ENCODE measurements at places on chromosomes 2 and 18. TPM values are rescaled to one million over a fixed set of nuclear protein-coding genes. Genes with fewer than 3 reads are reported as not detected.

- peaks cover 6% of the 10 kb centered on the region for H3K27me3 ChIP-seq
- H3K4me3 ChIP-seq = no peak overlapping the region
- no peak for DNase-seq
- no peaks in the 10 kb centered on the region for H3K4me1 ChIP-seq
- no peaks in the 10 kb centered on the region for H3K36me3 ChIP-seq
- H3K27ac ChIP-seq = no peak overlapping the region
Measured at GRCh38 chr18:12076424-12077140, 17.1 kb upstream of the ANKRD62 start.

GRCh38 chr2:19643117-19643518 is 258.7 kb downstream of the TTC32 start:
- no peak for DNase-seq
- no peak overlapping the region for H3K4me3 ChIP-seq
- no peaks in the 10 kb centered on the region for H3K27me3 ChIP-seq
- H3K4me1 ChIP-seq = no peaks in the 10 kb centered on the region

DNA sequence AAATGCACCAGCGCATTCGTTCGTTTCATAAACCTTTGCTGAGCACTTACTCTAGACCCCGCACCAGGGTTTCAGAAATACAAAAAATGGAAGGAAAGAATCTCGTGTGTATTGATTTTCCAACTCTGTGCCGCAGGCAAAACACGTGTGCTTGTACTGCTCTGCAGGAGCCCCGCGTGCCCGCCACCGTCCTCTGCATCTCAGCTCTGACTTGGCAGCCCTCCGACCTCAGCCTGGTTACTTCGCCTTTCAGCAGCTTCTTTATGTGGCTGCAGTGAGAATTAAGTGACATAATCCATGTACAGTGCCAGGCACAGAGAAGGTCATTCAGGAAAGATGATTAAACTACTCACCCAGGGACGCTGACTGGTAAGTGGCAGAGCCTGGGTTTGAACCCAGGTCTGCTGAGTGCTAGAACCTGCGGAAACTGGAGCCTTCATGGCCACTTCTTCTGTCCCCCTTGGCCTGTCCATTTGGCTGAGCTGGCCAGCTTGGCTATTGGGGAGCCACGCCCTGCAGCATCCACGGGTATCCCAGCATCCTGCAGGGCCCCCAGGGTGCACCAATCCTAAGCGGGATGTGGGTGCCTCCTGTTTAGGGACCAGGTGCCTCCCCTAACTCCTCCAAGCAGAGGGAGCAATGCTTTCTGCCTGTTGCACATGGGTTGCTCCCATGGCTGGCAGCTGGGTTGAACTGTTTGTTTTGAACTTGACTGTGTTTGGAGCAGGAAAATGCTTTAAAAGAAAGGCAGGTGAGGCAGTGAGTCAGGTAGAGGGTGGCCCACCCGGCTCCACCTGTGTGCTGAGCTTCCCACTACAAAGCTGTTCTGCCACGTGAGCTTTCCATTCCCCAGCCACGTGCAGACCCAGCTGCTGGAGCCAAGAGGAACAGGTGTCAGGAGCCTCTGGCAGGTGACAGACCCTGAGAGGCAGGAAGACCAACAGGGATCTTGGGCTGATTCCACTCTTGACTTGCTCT is 34.3 kb downstream of the INHBB start:
- no peaks in the 10 kb centered on the region for H3K36me3 ChIP-seq
- no peak for DNase-seq
- no peak overlapping the region for H3K4me3 ChIP-seq
- no peaks in the 10 kb centered on the region for H3K4me1 ChIP-seq

- no peak overlapping the region for H3K27ac ChIP-seq
- H3K27me3 ChIP-seq = no peaks in the 10 kb centered on the region
- peaks cover 82% of the 10 kb centered on the region for H3K36me3 ChIP-seq
- DNase-seq = no peak
Measured at GRCh38 chr2:233446121-233446520, 91.8 kb downstream of the DGKD start.

- peaks cover 10% of the 10 kb centered on the region for H3K4me1 ChIP-seq
- DNase-seq = no peak
- no peak overlapping the region for H3K27ac ChIP-seq
- H3K27me3 ChIP-seq = peaks cover 21% of the 10 kb centered on the region
- no peaks in the 10 kb centered on the region for H3K36me3 ChIP-seq
- no peak overlapping the region for H3K4me3 ChIP-seq
Measured at GRCh38 chr2:42044939-42045338, 2.9 kb upstream of the PKDCC start.

DNA sequence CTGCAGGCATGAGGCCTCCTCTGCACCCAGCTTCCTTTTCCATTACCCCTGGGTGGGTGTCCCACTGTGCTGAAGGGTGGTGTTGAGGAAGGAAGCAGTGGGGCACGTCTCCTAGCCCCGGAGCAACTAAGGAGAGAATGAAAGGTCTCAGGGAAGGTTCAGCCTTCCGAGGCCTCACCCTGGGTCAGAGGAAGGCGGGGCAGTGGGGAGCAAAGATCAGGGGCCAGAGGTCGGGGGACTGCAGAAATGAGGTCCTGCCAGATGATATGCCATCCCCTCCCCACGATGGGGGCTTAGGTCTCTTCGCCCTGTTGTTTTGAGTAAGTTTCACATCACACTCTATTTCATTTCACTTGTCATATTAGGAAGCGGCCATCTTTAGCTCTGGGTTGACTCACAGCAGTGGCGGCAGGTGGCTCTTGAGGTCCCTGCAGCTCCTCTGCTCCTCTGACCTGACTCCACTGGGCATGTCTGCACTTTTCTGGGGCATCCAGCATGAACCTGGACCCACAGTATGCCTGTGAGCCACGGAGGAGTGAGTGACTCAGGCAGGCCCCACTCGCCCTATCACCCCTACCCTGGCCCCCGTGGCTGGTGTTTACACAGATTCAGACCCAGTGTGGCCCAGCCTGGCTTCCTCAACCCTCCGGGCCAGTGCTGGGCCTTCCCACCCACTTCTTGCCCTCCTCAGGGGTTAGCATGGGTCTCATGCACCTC is 153.7 kb upstream of the SMAD2 start:
- DNase-seq = no peak
- no peak overlapping the region for H3K27ac ChIP-seq
- no peaks in the 10 kb centered on the region for H3K36me3 ChIP-seq

- H3K36me3 ChIP-seq = no peaks in the 10 kb centered on the region
- H3K4me3 ChIP-seq = no peak overlapping the region
- no peak for DNase-seq
- no peaks in the 10 kb centered on the region for H3K27me3 ChIP-seq
- H3K4me1 ChIP-seq = no peaks in the 10 kb centered on the region
Measured at GRCh38 chr18:8928847-8929780, 173.4 kb upstream of the NDUFV2 start.

- H3K27ac ChIP-seq = no peak overlapping the region
- H3K4me1 ChIP-seq = no peaks in the 10 kb centered on the region
- H3K27me3 ChIP-seq = no peaks in the 10 kb centered on the region
Measured at GRCh38 chr2:107592280-107592624, 234.4 kb upstream of the RGPD4 start.

DNA sequence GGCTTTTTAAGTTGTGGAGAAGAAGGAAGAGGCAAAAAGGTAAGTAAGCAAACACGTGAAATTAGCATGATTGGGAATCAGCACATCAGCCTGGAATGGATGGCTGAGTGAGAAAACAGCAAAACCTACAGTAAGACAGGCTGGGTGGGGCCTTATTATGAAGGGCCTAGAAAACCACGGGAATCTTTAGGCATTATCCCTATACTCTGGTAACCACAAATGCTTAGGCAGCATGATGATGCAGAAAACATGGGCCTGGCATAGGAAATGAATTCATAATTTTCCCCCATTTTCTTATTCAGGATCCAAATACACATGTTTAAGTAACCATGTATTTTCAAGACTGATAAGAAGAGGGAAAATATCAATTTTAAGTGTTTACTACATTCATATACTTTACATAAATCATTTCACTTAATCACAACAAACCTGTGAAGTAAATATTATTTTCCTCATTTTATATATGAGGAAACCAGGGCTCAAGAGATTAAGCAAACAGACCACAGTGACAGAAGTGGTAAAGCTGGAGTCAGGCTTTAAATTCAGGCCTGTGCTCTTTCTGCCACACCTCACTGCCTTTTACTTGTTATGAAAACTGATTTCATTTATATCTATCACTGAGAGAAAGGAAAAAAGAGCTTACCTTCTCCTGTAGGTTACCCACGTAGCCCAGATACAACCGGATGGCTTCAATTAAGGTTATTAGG is 4.0 kb downstream of the TMEM17 start:
- H3K27me3 ChIP-seq = peaks cover 17% of the 10 kb centered on the region
- no peak for DNase-seq
- H3K27ac ChIP-seq = no peak overlapping the region
- no peak overlapping the region for H3K4me3 ChIP-seq

GRCh38 chr2:160408959-160409291 is 84.7 kb downstream of the RBMS1 start:
- H3K27ac ChIP-seq = no peak overlapping the region
- DNase-seq = no peak
- no peaks in the 10 kb centered on the region for H3K36me3 ChIP-seq

DNA sequence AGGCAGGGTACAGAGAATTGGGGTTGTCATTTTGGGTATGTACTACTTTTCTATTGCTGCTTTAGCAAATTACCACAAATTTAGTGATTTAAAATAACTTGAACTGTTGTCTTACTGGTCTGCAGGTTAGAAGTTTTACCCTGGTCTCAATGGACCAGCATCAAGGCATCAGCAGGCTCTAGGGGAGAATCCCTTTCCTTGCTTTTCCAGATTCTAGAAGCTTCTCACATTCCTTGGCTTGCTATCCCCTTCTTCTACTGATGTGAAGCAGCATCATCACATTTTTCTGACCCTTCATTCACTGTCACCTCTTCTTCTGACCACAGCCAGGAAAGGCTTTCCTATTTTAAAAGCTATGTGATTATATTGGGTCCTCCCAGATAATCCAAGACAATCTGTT is 237.8 kb upstream of the RBMS1 start:
- no peaks in the 10 kb centered on the region for H3K36me3 ChIP-seq
- no peaks in the 10 kb centered on the region for H3K27me3 ChIP-seq
- no peak for DNase-seq
- no peaks in the 10 kb centered on the region for H3K4me1 ChIP-seq
- H3K27ac ChIP-seq = no peak overlapping the region
- H3K4me3 ChIP-seq = no peak overlapping the region

DNA sequence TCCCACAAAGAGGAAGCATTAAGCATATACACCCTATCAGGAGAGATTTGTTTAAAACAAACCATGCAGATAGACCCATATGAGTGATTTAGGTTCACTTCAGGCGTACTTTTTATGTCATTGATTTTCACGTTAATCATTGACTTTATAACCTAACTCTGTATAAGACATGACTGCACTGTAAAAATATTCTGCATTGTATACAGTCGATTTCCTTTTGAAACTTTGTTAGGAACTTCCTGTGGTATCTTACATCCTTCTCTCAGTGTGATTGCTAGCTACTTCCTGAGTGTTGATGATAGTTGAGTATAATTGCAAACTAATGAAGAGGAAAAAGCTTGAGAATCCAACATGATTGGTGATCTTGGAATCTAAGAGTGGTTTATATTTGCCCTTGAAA is 69.4 kb downstream of the XIRP2 start:
- H3K4me3 ChIP-seq = no peak overlapping the region
- H3K4me1 ChIP-seq = no peaks in the 10 kb centered on the region
- no peak for DNase-seq
- no peaks in the 10 kb centered on the region for H3K27me3 ChIP-seq
- no peaks in the 10 kb centered on the region for H3K36me3 ChIP-seq
- H3K27ac ChIP-seq = no peak overlapping the region

DNA sequence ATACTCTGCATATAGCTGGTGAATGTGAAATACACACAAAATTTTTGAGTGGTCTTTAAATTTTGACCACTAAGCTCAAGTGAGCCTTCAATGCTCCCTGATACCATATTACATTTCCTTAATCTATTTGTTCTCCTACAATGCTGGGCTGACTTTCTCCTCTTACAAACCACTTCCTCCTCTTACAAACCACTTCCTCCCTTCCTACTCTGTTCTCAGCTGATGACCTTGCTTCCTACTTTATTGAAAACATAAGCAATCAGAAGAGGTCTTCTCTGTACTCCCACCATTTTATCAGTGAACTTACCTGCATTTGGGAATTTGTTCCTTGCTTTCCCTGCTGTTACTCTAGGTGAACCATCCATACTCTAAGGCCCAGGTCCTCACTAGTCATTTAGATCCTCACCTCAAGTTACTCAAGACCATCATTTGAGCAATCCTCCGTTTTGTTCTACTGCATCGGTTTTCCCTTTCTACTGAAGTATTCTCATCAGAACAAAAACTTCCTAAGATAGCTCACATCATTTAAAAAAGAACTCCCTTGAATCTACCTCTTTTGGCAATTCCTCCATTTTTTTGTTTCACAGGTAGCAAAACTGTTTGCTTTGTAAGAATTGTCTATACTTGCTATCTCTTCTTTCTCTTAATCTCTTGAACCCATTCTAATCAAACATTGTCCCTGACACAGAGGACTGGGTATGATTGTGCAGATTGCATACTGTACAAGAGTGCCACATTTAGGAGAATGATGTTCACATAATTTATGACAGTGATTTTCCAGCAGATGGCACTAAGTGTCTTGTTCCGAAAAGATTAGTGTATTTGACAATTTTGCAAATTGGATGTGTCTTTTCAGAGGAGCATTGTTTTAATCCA is 96.5 kb downstream of the EPB41L5 start:
- no peaks in the 10 kb centered on the region for H3K36me3 ChIP-seq
- H3K27me3 ChIP-seq = no peaks in the 10 kb centered on the region
- H3K27ac ChIP-seq = no peak overlapping the region

- H3K4me3 ChIP-seq = no peak overlapping the region
- no peaks in the 10 kb centered on the region for H3K36me3 ChIP-seq
- H3K27ac ChIP-seq = no peak overlapping the region
Measured at GRCh38 chr2:237196409-237196808, 110.7 kb downstream of the COPS8 start.

DNA sequence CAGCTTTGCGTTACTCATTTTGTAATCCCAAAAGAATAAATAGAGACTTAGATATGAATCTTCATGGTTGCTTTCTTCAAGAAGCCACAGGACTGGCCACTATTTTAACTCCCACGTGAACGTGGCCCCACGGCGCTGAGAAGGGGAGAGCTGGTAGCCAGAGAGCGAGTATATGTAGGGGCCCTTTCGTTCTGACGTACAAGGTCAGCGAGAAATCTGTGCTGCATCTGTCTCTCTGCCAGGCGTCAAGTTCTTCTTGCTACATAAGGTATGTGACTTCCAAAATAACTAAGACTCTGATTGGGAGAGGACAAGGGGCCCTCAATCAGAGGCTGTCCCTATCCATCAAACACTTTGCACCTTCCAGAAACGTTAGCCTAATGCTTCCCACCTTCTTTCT is 149.2 kb downstream of the PLEKHA3 start:
- no peak for DNase-seq
- no peaks in the 10 kb centered on the region for H3K27me3 ChIP-seq
- peaks cover 79% of the 10 kb centered on the region for H3K36me3 ChIP-seq

GRCh38 chr2:135893374-135893794 is 17.1 kb upstream of the MCM6 start:
- H3K27ac ChIP-seq = no peak overlapping the region
- no peak for DNase-seq
- H3K4me1 ChIP-seq = no peaks in the 10 kb centered on the region
- no peaks in the 10 kb centered on the region for H3K36me3 ChIP-seq

The DSG1 gene
- total RNA-seq = not detected

The PFN4 gene
- total RNA-seq = not detected

The KRCC1 gene
- 11.8 TPM for total RNA-seq

The IL36B gene
- not detected for total RNA-seq

The FOXI3 gene
- not detected for total RNA-seq

All from CD4-positive, CD25-positive, alpha-beta regulatory T cell (primary cell).